Right hindlimb (tissue), 1 donor: ENCODE measurements at places on chromosomes 4 and X.

- DNase-seq = peak; percentile 83
These were observed 1.5 kb downstream of the GRID2 start for GRCh38 chr4:92305148-92305877.

DNA sequence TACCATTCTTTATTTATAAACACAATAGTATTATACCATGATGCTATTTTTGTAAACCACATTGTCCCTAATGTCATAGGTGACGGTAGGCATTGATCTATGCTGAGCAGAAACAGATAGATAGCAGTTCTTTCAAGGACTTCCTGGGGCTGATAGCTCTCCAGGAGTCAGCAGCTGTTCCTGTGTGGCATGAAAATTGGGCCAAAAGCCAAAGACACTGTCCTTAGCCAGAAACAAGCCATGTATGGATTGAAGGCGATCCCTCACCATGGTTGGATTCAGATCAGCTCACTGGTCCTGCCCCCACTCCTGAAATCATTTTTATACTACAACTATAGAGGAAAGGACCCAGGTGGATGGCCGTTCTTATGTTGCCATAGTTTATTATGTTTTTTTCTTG is 53.6 kb downstream of the DDX60 start:
- DNase-seq = peak; percentile 30

- no peak for DNase-seq
These were observed 16.0 kb downstream of the XG start for GRCh38 chrX:2767631-2768455.

- DNase-seq = no peak
These were observed 2.6 kb upstream of the HMX1 start for GRCh38 chr4:8874003-8874895.

DNA sequence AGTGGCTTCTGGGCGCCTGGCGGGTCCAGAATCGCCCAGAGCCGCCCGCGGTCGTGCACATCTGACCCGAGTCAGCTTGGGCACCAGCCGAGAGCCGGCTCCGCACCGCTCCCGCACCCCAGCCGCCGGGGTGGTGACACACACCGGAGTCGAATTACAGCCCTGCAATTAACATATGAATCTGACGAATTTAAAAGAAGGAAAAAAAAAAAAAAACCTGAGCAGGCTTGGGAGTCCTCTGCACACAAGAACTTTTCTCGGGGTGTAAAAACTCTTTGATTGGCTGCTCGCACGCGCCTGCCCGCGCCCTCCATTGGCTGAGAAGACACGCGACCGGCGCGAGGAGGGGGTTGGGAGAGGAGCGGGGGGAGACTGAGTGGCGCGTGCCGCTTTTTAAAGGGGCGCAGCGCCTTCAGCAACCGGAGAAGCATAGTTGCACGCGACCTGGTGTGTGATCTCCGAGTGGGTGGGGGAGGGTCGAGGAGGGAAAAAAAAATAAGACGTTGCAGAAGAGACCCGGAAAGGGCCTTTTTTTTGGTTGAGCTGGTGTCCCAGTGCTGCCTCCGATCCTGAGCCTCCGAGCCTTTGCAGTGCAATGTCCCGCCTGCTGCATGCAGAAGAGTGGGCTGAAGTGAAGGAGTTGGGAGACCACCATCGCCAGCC is at the start of gene ATOH1:
ATOH1 (plus strand) TSS at position 422 of the 663 bp plus-strand sequence; CDS start at position 596, 174 bp downstream.
- DNase-seq = peak; percentile 35
